GM10248 (cell line): ENCODE measurements at places on chromosomes 7 and 10.

- DNase-seq = no peak
Observed at GRCh38 chr7:120876922-120877321, 19.0 kb upstream of the TSPAN12 start.

DNA sequence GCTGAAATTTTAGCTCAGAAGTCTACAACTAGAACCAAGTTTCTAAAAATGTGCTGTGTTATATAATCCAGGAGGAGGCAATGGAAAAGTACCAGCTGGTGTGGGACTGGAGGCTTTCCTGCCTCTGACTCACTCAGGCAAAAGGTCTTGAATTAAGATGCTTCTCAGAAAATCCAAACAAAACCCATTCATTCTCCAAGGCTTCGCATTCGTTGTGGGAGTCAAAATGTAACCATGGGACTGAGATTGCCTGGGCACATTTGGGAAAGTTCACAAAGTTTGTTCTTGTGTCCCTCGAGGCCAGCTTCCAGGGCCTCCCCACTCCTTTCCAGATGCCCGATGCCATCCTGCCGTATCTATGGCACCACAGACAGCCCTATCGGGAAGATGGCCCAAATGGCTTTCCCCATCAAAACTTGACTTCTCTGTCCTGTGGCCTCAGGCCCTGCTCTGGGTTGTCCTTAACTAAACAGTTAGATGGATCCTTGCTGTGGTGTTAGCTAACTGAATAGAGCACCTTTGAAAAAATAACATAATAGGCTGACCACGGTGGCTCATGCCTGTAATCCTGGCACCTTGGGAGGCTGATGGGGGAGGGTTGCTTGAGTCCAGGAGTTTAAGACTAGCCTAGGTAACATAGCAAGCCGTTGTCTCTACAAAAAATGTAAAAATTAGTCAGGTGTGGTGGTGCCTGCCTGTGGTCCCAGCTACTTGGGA, 180.5 kb downstream of the PFKFB3 start:
- no peak for DNase-seq

DNA sequence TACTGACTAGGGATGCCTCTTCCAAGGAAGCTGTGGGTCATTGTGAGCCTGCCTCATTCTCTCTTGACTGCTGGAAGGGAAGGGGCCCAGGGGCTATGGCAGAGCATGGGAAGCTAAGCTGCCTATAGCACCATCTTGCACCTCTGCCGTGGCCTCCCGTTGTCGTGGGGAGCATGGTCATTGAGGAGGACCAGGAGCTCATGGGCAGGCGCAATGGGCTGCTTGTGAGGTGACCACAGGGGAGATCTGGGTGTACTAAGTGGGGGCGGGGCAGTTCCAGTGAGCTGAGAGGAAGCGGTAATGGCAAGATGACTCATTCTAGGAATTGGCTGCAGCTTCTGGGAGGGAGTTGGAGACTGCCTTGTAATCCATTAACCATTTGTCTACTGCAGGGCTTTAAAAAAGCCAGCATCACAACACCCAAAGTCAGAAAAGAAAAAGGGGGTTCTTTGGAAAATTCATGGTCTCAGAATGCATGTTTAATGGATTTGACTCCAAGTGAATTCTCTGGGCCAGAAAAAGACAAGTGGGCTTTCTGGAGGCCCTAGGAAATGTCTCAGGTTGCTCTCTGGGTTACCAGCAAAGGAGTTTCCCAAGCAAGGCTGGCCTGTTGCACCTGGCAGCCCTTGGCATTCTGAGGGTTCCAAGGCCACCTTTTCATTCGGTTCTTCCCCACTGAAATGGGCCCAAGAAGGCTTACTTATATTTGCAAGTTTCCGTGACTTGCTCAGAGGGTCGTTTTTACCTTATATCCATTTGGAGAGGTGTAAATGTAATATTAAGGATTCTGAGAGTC, 3.6 kb downstream of the DUSP5 start:
- peak; percentile 53 for DNase-seq

DNA sequence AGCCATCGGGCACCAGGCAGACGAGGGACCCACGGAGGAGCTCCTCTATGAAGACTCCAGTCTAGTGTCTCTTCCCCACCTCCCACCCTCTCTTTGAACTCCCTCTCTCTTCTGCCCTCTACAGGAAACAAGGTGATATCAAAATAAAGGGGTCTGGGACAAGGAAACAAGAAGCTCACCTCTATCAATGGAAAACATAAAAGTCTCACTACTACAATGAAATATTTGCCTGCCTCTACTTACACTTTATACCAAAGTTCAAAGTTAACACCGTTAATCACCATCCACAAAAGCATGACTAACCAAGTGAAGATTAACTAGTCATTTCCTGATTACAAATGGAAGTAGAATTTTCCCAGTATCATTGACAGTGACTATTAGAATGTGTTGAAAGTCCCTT, 82.2 kb downstream of the PARD3 start:
- DNase-seq = no peak

GRCh38 chr10:80702143-80702542, 164.4 kb downstream of the SH2D4B start:
- DNase-seq = no peak

GRCh38 chr7:99669782-99670181, 10.0 kb downstream of the CYP3A5 start:
- DNase-seq = no peak

- DNase-seq = no peak
Observed at GRCh38 chr7:107622429-107622828, 38.2 kb upstream of the SLC26A4 start.

DNA sequence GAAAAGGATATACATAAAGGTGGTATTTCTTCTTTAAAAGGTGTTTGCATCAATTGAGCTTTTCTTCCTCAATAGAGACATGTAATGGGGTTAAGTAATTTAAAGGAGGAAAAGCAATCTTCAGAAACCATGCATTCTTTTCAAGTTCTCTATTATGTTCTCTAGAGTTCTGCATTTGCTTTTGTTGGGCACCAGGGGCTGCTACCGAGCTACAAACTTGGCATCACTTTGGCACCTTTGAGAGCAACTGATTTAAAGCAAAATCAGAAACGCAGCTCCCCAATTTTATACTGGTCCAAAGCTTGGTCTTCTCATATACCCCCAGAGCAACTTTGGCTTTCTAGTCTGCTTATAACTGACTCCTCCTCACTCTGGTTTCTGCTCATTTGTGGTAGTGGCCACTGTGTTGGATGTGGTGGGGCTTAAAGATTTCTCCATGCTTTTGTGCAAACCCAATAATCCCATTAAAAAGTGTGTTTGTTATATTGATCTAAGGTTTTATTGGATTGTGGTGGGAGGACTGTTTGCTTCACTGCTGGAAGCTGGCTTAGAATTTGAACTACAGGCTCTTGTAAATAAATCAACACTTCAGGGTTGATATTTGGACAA, 712.1 kb downstream of the PHTF2 start:
- peak; percentile 19 for DNase-seq
